Activated naive CD4-positive, alpha-beta T cell treated with anti-CD3 and anti-CD28 coated beads for 36 hours (primary cell): ENCODE measurements at places on chromosomes 16 and 17. TPM values are rescaled to one million over a fixed set of nuclear protein-coding genes. Genes with fewer than 3 reads are reported as not detected.

DNA sequence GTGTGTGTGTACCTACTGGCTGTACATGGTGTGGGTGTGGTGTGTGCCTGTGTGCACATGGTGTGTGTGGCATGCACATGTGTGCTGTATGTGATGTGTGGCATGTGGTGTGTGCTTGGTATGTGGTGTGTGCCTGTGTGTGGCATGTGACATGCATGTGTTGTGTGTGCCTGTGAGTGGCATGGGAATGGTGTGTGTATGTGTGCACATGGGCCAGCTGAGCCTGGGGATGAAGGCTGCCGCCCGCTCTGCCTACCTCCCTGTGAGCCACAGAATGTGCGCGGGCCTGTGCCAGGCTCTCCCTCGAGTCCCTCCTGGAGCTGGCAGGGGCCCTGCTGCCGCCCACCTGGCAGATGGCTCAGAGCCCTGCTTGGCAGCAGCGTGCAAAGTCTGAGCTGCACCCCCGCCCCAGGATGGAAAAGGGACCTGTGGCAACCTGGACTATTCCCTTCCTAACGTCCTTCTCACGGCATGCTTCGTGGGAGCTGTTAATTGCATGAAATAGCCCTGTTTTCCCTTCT, 9.3 kb downstream of the PRSS27 start:
- no peak for DNase-seq

The CHP2 gene
- total RNA-seq = not detected

DNA sequence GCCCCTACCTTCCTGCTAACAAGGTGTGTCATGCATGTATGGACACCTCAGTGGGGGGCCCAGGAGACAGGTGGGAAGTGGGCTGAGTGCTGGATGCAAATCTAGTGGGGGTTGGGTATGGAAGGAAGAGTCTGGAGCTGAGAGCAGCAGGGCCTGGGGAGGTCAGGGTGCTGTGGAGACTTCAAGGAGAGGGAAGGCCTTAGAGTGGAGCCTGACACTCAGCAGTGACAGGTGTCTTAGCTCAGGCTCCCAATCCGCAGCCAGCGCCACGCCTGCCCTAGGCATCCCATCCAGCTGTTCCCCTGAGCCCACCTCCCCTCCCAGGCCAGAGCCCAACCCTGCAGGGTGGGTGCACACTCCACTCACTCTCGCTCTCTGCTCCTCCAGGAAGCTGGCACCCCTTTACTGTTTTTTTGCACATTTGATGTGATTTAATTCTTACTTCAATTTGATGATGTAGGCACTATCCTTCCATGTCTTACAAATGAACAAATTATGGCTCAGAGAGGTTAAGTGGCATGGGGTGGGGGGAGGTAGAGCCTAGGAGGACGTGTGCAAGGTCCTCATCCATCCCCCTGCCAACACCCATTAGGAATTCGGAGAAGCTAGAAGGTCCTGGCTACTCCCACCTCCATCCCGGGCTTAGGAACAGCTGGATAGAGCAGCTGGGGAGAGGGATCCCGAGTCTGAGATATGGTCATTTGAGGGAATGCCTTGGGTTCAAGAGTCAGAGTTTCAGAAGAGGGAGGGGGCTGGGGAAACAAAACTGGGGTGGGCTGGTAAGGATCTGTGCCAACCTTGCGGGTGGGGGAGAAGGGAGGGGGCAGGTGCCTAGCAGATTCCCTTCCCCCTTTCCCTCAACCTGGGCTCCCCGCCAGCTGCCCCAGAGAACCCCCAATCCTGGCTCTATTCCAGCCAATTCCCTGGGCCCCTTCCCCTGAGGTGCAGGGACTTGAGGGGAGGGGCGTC, 2.1 kb downstream of the FAM171A2 start:
- no peak for DNase-seq

The ANKFN1 gene
- not detected for total RNA-seq
